ENCODE measurements at places on chromosomes 6 and 20.

DNA sequence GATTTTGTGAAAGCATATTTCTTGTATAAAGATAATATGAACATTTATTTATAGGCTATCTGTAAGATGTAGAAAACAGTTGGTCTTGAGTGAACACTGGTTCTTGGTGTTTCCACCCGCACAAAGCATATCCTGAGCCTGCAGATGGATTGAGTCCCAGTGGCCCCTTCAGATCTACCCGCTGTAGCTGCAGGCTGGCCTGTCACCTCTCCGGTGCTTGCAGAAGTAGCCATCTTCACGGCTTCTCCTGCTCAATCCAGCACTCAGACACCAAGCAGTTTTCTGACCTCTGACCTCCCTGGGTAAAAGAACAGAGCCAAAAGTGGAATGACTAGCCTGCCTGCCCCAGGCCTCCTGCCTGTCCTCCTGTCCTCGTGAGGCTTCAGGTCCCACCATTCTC, 22.7 kb downstream of the LYRM2 start:
- DNase-seq: no peak

DNA sequence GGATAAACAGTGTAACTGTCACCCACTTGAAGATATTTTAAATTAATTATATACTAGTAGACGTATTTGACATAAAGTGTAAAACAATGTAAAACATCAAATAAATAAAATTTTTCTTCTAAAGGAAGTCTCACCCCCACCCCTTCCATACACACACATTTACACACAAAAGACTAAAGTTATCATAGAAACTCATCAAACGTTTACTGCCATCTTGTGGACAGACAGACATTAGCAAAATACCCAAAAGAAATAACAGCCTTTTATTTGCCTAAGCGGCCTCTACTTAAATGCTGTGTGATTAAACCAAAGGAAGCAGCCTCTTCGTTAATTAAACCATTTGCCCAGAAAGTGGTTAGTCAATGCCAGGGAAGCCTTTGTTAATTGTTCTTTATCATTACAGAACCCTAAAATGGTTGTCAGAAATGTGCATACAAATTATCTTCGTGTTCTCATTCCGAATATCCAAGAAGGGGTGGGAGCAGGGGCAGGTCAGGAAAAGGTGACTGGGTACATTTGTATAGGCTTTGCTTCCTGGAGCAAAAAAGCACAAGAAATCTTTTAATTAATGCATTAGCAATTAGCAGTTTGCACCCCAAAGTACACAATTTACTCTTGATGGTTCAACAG, 176.2 kb upstream of the SASH1 start:
- no peak for DNase-seq

GRCh38 chr6:166097914-166098522, 69.6 kb downstream of the TBXT start:
- DNase-seq: peak; percentile 82

GRCh38 chr6:43671801-43672690, 15.5 kb downstream of the MRPS18A start:
- DNase-seq: no peak

- no peak for DNase-seq
These were observed 14.5 kb upstream of the SEC63 start for GRCh38 chr6:107972413-107973096.

GRCh38 chr20:34315236-34315635, 12.1 kb upstream of the AHCY start:
- no peak for DNase-seq

Data from left hindlimb (tissue), 1 donor.